ENCODE measurements at places on chromosomes 2 and 18.
A peak's percentile ranks its signal among the peaks of the same experiment; 100 is the strongest.

GRCh38 chr2:8065191-8065590 lies 616.7 kb upstream of the ID2 start:
- DNase-seq: no peak

DNA sequence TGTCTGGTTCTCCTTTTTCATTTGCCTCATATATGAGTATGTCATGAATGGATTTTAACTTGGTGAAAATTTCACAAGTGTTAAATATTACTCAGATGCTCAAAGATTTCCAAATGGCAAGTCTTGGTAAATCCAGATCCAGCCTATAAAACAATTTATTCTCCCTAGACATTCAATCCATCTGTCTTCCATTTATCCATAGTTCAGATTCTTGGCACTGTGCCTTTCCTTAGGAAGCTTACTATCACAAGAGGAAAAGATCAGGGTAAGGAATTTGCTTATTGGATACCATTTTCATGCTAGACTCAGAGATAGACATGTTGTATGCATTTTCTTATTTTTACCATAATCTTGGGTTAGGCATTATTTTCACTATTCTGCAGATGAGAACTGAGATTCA lies 72.5 kb upstream of the LRRTM1 start:
- no peak for DNase-seq

DNA sequence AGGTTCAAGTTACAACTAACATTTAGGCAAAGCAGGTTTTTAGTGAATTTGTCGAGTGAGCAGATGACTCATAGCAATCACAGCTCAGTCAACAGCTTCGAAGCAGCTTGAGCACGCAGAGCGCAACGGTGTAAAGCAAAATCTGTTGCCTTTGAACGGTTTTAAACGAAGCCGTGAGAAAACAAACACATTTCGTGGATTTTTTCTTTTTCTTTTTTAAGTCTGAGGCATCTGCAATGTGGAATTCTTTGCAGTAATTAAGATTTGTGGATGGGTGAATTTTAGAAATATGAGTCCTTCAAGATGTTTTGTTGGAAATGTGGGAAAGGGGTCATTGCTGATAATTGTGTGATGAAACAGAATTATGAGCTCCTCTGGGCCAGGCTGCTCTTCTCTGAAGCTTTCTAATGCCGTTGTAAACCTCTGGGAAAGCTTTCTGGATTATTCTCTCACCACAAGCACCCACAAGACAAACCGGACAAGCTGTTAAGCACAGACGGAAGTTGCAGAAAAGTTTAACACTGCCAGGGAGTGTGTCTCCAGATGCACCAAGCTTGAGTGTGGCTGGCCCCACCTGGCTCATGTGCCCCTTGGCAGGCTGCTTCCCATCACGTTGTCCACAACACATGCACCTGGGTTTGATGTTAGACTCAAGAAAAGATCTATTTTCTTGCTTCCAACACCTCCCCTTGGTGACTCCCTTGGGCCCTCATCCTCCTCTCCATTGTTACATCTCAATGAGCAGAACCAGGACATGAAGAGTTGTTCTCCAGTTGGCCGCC lies 224.7 kb downstream of the ACKR3 start:
- no peak for DNase-seq

DNA sequence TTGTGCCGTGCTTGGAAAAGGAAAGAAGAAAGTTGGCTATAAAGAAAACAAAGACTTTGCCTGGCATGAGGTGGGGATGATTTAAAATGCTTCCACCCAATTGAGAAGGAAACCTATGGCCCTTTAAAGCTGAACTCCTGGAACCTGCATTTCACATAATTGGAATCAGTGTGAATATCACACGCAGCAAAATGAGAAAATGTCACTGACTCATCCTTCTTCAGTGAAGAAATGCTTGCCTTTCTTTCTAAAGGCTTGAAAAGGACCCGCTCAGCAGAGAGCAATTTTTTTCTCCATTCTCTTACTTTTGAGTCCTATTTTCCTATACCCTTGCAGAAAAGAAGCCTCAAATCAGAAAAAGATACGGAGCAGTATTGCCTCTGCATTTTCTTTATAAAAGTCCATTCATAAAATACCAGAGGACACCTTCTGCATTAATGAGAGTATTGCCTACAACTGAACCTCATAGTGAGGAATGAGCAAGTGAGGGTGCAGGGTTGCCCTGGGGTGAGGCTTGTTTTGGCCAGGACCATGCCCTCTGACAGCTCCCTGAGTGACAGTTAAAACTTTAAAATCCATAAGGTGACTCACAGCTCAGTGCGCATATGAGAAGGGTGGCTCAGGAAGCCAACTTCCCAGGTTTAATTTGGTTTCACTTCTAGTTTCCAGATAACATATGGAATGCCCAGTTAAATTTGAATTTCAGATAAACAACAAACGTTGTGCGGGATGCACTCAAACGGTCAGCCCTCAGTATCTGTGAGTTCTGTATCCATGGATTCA lies 191.9 kb upstream of the GYPC start:
- DNase-seq: no peak

- no peak for DNase-seq
These were observed 160.3 kb downstream of the TMEM18 start for GRCh38 chr2:516944-517343.

GRCh38 chr2:150476809-150477302 lies 10.6 kb downstream of the RND3 start:
- no peak for DNase-seq

- DNase-seq: no peak
These were observed 682 bp downstream of the DUSP2 start for GRCh38 chr2:96144481-96145035.

GRCh38 chr2:189153619-189154018 lies 25.9 kb downstream of the COL5A2 start:
- DNase-seq: no peak

DNA sequence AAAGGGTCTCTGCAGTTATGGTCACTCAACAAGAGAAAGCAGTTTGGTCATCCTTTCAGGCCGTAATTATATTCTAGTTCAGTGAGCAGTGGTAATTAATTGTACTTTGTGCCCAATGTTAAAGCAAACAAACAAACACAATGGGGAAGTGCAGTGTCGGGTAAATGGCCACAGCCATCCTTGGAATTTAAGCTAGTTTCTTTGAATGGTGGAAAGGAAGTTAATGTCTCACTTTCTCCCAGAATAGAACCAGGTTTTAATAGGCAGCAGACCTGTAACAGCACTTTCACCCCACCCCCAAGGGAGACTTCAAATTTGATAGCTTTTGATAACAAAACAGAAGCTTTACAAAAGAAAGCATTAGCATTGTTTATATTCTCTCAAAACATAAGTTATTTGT lies 20.0 kb upstream of the ITGAV start:
- peak; percentile 37 for DNase-seq
